Adrenal gland (tissue), 19 donors: ENCODE measurements at places on chromosomes 16 and 17. TPM values are rescaled to one million over a fixed set of nuclear protein-coding genes. Genes with fewer than 3 reads are reported as not detected.

DNA sequence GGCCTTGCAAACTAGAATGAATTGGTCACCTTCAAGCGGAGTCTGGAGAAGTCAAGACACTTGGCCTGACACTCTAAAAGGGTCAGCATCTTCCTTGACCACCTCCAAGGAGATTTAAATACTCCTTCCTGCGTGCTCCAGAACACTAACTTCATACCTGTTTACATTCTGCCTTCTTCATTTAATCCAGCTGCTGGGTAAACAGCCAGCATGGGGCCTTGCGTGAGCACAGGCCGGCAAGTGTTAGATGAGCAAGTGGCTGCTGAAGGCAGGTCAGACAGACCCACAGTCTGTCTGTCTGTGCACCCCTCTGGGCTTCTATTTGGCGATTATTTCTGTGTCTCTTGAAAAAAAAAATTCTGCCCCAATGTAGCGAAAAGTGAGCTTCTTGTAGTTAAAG is 153.8 kb downstream of the MSI2 start:
- H3K36me3 ChIP-seq = no peaks in the 10 kb centered on the region
- no peak overlapping the region for H3K27ac ChIP-seq
- DNase-seq = no peak
- H3K27me3 ChIP-seq = no peaks in the 10 kb centered on the region
- H3K4me3 ChIP-seq = no peak overlapping the region
- no peaks in the 10 kb centered on the region for H3K4me1 ChIP-seq

GRCh38 chr17:38715216-38715943 is 10.3 kb downstream of the MLLT6 start:
- H3K4me1 ChIP-seq = no peaks in the 10 kb centered on the region
- no peaks in the 10 kb centered on the region for H3K36me3 ChIP-seq
- no peaks in the 10 kb centered on the region for H3K27me3 ChIP-seq
- DNase-seq = no peak

DNA sequence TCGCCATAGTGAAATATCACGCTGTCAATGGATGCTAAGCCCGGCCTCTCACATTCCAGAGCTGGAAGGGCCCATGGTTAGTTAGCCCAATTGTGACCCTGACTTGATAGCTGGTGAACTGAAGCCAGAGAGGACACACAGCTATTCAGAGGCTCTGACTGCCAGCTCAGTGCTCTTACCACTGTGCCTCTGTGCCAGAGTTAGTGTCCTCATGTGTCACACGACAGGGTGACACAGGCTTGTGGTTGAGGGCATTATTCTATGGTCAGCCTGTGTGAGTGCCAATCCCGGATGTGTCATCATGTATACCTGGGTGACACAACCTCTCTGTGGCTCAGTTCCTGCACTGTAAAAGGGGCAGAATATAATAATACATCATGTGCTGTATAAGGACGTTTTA is 2.5 kb upstream of the MT1X start:
- H3K36me3 ChIP-seq = no peaks in the 10 kb centered on the region
- H3K4me1 ChIP-seq = peaks cover 23% of the 10 kb centered on the region
- no peaks in the 10 kb centered on the region for H3K27me3 ChIP-seq
- H3K4me3 ChIP-seq = no peak overlapping the region

The UBB gene
- 2,531 TPM for total RNA-seq

The CCL17 gene
- not detected for total RNA-seq

The MRC2 gene
- total RNA-seq = 20.2 TPM
